Stimulated activated CD8-positive, alpha-beta memory T cell treated with anti-CD3 and anti-CD28 coated beads, Interleukin-15, amount 100 ng/mL, for 48 hours (primary cell): ENCODE measurements at places on chromosomes 1 and 21.
A peak's percentile ranks its signal among the peaks of the same experiment; 100 is the strongest.

DNA sequence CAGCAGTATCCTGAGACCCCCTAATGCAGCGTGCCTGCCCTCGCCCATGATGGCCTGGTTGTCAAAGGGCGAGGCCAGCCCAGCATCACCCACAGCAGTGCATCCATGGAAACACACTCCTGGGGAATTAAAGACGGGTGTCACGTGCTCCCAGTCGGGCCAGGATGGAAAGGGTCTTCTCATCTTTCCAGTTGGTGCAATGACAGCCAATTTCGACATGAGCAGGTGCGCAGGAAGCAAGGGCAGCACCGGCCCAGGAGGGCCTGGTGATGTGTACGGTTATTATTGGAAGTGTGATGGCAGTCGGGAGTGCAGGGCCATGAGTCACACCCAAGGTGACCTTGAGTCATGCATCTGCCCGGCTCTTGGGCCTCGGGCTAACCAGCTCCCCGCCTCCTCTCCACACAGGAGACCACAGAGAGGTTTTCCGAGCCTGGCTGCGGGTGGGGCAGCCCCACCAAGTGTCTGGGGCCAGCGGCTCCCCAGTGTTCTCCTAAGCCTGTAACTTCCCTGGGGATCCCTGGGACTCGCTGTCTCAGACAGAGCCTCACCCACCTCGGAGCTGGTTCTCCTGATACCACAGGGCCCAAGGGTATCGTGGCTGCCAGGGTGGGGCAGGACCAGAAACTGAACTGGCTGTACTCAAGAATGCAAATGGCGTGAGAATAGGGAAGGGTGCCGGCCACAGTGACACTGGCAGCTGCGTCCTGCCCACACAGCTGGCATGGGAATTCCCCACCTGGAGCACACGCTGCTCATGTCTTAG lies 119.8 kb downstream of the SIK1 start:
- DNase-seq = peak; percentile 13

DNA sequence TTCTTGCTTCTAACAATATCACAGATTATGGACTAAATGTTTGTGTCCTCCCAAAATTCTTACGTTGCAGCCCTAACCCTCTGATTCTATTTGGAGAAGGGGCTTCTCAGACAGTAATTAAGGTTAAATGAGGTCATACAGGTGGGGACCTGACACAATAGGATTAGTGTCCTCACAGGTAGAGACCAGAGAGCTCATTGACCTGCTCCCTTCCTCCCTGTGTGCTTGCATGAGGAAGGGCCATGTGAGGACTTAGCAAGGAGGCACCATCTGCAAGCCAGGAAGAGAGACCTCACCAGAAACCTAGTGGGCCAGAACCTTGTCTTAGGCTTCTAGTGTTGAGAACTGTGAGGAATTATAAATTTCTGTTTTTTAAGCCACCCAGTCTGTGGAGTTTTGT lies 322.6 kb downstream of the SMYD3 start:
- no peak for DNase-seq

GRCh38 chr1:117607471-117607870 lies 1.6 kb downstream of the TENT5C start:
- peak; percentile 24 for DNase-seq

DNA sequence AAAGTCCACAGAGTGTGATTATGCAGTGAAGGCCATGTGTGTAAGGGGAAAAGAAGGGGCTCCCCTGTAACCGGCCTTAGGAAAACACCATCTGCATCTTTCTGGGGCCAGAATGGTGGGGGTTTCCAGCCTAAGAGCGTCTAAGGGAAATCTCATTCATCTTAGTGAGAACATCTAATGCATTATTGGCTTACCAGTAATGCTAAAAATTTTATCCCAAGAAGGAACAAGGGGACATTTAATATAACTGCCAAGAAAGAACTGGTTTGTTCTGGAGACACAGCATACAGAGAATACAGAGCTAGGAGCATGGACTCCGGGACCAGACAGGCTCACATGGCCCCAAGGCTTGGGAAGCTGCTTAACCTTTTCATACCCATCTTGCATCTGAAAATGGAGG lies 58.3 kb upstream of the DSCAM start:
- DNase-seq = no peak

DNA sequence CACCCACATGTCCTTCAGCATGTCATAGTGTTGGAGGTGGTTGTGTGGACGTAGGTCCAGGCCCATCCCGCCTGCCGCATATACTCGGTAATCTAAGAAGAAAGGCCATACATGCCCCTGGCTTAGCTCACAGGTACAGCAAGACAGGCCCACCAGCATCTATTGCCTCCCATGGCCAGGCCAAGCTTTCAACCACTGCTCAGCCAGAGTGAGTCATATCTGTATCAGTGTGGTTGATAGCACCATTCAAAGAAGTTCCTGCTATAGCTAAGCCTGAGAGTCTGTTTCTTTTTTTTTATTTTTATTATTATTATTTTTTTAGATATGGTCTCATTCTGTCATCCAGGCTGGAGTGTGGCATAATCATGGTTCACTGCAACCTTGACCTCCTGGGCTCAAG lies 17.0 kb downstream of the KLHDC8A start:
- DNase-seq = no peak

- no peak for DNase-seq
Measured at GRCh38 chr1:33346533-33346926, 25.6 kb upstream of the A3GALT2 start.

GRCh38 chr1:167132301-167133010 lies 38.6 kb downstream of the STYXL2 start:
- DNase-seq = no peak
